ENCODE measurements at places on chromosomes 2 and 18. TPM values are rescaled to one million over a fixed set of nuclear protein-coding genes. Genes with fewer than 3 reads are reported as not detected.

Gene ANKRD30B
- total RNA-seq: not detected

- no peak for DNase-seq
These were observed 3.0 kb upstream of the RTKN start for GRCh38 chr2:74444498-74445318.

Gene EGR4
- 0.12 TPM for total RNA-seq

GRCh38 chr2:11967946-11968465 is 221.6 kb downstream of the LPIN1 start:
- DNase-seq: no peak

- DNase-seq: peak; percentile 55
These were observed 201.4 kb downstream of the SOCS6 start for GRCh38 chr18:70489986-70490933.

- DNase-seq: no peak
These were observed 116.6 kb downstream of the MTX2 start for GRCh38 chr2:176385838-176386237.

DNA sequence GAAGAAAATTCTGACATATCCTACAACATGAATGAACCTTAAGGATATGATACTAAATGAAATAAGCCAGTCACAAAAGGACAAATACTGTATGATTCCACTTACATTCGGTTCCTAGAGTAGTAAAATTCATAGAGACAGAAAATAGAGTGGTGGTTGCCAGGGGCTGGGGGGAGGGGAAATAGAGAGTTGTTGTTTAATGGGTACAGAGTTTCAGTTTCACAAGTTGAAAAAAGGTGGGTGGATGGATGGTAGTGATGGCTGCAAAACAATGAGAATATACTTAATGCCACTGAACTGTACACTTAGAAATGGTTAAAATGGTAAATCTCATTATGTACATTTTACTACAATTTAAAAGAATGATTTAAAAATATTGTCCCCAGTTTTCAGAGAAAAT is 53.3 kb upstream of the NFU1 start:
- DNase-seq: peak; percentile 53

DNA sequence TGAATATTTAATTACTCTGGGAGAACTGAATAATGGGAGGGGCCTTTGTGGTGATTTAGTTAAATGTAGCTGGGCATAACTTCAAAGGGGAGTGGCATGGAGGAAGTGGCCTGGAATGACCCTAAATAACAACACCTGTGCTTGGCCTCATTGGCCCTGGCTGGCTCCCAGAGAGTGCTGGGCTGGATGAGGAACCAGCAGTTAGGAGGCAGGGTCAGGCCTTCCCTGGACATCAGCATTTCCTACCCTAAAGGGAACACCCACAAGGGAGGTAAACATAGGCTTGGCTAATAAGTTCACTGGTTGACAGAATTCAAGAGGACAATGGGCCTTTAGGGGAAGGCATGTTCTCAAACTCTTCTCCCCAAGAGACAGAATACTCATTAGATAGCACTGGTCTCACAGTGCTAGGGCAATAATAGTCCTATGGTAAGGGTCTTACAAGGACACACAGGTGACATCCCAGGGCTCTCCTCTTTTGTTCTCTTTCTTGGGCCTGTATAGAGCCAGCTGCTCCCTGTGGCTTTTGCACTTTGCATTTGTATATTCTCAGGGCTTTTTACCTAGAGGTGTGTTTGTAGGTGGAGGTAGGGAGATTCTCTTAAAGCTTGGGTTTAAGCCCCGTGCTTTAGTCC is 106.8 kb downstream of the ZNF519 start:
- DNase-seq: no peak

Gene CRYBA2
- not detected for total RNA-seq

Gene HMSD
- total RNA-seq: 31.7 TPM

Gene CYP27C1
- not detected for total RNA-seq

GRCh38 chr2:24515831-24516230 is 24.8 kb downstream of the NCOA1 start:
- no peak for DNase-seq

DNA sequence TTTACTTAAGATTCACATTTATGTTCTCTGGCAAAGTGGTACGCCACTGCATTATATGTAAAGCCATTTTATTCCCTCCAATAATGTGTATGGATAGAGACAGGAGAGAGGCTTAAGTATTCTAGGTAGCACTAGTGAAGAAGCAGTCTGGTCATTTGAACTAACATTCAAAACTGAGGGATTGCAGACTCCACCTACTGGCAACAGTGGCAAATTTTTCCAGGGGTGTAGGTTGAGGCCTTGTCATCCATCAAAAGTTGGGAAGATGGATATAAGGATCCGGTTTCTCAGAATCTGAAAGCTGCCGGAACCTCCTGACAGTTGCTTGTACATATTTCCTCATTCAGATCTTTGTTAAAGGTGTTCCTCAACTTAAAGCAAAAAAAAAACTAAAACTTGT is 465.5 kb upstream of the FSHR start:
- DNase-seq: no peak

Gene CCDC74A
- 6.8 TPM for total RNA-seq

- peak; percentile 77 for DNase-seq
These were observed 29.4 kb upstream of the NOTO start for GRCh38 chr2:73172963-73173362.

Gene GNAL
- total RNA-seq: 0.05 TPM

DNA sequence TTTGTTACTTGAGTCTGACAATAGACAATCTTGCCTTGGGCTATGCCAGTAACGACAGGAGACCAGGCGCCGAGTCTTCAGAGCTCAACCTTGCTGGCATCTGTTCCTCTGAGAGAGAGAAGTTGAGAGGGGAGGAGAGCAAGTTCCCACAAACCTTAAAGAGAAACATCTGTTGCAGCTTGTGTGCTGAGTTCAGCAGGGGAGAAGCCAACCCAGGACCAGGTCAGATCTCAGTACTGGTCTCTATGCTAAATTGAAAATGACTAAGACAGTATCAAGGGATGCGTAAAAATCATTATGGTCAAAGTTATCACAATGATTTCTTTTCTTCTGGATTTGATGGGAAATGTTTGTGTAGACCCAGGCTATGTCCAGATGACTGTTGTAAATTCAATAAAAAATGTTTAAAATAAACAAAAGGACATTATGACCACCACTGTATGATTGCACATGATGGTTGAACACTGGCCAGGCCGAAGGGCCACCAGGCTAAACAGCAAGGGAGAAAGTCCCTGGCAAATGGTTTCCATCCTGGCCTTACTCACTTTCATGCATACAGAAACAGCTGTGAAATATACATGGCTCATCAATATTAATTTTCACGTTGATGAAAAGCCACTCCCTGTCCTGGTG is 100.3 kb upstream of the PMAIP1 start:
- DNase-seq: no peak

Gene CENPA
- total RNA-seq: 43.6 TPM

- DNase-seq: no peak
These were observed 45.9 kb downstream of the MARCO start for GRCh38 chr2:118987886-118988285.

DNA sequence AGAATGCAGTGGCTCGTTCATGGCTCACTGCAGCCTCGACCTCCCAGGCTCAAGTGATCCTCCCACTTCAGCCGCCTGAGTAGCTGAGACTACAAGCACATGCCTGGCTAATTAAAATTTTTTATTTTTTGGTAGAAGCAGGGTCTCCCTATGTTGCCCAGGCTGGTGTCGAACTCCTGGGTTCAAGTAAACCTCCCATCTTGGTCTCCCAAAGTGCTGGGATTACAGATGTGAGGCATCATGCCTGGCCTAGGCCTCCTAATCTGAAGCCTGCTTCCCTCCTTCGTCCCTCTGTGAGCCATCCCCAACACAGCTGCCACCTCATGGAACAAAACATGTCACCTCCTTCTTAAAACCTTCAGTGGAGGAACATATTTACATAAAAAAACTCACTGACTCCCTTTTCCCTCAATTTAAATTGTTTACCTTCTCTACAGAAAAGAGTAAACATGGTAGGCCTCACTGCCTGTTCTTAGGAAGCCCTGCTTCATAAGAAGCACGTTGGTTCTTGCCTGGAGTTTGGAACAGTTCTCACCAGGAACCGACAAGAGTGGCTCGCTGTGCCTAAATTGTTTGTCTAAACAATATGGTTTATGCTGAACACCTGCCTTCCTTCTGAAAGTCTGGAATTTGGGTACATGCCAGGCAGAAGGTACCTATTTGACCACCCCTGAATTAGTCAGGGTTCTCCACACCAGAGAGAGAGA is 12.1 kb upstream of the RHOB start:
- DNase-seq: no peak

Gene SAG
- not detected for total RNA-seq

Gene ECEL1
- total RNA-seq: 0.12 TPM

DNA sequence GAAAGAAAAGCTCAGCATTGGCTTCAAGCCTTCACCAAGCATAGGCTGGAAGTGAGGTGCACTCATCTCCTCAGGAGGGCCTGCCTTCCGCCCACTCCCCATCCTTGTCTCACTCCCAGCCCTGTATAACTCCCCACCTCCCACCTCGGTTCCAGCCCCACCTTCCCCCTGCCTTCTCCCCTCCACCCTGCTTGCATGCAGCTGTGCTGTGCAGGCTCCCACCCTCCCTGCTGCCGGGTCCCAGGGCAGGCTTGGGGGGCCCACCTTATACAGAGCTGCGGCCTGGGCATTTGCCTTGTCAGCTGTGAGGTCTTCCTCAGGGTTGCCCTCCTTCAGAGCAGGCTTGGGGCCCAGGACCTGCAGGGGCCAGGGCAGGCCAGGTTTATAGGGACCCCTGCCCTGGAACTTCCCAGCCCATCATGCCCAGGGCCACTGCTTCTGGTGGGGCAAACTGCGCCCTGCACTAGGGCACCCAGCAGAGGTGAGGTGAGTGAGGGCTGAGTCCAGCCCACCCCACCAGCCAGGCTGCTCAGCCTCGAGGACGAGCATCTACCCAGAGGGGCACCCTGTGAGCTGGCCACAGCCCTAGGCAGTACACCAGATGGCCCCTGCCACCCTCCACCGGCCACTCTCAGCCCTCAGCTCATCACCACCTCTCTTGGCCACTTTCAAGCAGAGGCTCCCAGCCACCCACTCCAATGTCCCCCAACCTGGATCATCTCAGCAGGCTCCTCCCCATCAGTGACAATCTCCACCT is 11.6 kb downstream of the CAPG start:
- DNase-seq: no peak

Gene HOXD13
- total RNA-seq: not detected

Gene UGT1A4
- total RNA-seq: not detected

Gene SLC9A4
- 0.07 TPM for total RNA-seq

GRCh38 chr18:12645254-12645653 is 12.7 kb downstream of the SPIRE1 start:
- no peak for DNase-seq
